Temporal lobe (tissue), 4 donors: ENCODE measurements at places on chromosomes 3 and 15. TPM values are rescaled to one million over a fixed set of nuclear protein-coding genes. Genes with fewer than 3 reads are reported as not detected.

TMEM266 gene
- total RNA-seq, result 3.2 TPM

FBLN2 gene
- total RNA-seq, result 9.1 TPM

SOX14 gene
- not detected for total RNA-seq

GP5 gene
- total RNA-seq, result under 0.01 TPM

NR2E3 gene
- not detected for total RNA-seq

IL5RA gene
- total RNA-seq, result 0.49 TPM

ADIPOQ gene
- total RNA-seq, result not detected

IL20RB gene
- 0.25 TPM for total RNA-seq

SEMA6D gene
- total RNA-seq, result 49.4 TPM

SOX2 gene
- 72.0 TPM for total RNA-seq

IL16 gene
- 1.2 TPM for total RNA-seq

DPPA2 gene
- total RNA-seq, result not detected

CCR9 gene
- not detected for total RNA-seq

ISY1 gene
- 8.1 TPM for total RNA-seq

MYZAP gene
- 0.25 TPM for total RNA-seq

LDHAL6B gene
- not detected for total RNA-seq

PRKCI gene
- total RNA-seq, result 64.2 TPM

FSTL1 gene
- 55.1 TPM for total RNA-seq

PARP15 gene
- total RNA-seq, result 0.49 TPM

ALG3 gene
- total RNA-seq, result 5.4 TPM

TRPM1 gene
- total RNA-seq, result not detected

PGBD4 gene
- 3.2 TPM for total RNA-seq

FAM174B gene
- 9.8 TPM for total RNA-seq

C3orf49 gene
- total RNA-seq, result not detected

ECE2 gene
- total RNA-seq, result 2.7 TPM

RAB6B gene
- total RNA-seq, result 88.3 TPM

GOLGA8H gene
- total RNA-seq, result 0.49 TPM

ISLR2 gene
- total RNA-seq, result 176 TPM

MYO1E gene
- 13.8 TPM for total RNA-seq

PYGO1 gene
- 42.5 TPM for total RNA-seq

ADAMTS7 gene
- 10.6 TPM for total RNA-seq

TMEM207 gene
- total RNA-seq, result not detected

HCN4 gene
- 4.4 TPM for total RNA-seq

TGM5 gene
- total RNA-seq, result not detected

SNTN gene
- total RNA-seq, result not detected
